AG10803 (cell line): ENCODE measurements at places on chromosomes 13 and 19.

GRCh38 chr13:84997858-84998257 lies 801.4 kb downstream of the SLITRK6 start:
- DNase-seq = no peak

DNA sequence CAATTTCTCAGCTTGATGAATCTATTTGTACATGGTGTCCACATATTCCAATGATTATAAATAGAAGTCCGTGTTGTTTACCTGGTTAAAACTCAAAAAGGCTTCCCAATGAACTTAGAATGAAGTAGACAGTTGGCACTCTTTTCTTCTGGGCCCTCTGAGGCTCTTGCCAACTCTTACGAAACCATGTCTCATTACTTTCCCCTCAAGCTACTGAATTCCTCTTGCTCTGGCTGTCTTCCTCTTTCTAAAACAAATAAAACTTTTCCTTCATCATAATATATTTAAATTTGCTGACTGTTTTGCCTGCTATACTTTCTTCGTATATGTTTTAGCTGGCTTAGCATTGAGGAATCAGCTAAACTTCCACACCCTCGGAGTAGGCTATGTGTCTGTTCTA lies 139.7 kb downstream of the SLITRK6 start:
- DNase-seq = no peak

DNA sequence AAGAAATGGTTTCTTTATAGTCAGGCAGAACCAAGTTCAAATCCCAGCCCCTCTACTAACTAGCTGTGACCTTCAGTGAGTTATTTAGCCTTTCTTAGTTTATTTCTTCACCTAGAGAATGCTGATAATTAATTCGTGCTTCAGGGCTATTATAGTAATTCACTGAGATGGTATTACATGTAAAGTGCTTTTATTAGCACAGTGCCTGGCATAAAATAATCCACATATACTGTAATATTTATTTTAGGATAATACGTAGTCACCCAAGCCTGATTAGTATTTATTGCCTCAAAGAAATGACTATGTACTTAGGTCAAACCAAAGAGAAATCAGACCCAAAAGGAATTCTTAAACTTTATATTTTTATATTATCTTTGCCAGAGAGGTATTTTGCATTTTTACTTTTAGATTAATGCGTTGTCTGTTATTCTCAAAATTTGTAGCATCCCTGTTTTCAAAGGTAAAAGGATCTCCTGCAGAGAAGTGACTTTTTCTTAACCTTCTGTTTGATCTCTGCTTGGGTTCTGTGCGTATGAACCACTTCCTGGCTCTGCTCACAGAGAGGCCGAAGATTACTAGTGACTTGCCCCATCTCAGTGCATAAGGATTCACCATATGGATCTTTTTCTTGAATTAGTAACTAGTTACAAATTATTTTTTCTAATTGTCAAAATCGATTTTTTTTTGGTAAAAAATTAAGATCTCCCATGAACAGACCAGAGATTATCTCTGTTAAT lies 19.7 kb downstream of the UBAC2 start:
- no peak for DNase-seq

DNA sequence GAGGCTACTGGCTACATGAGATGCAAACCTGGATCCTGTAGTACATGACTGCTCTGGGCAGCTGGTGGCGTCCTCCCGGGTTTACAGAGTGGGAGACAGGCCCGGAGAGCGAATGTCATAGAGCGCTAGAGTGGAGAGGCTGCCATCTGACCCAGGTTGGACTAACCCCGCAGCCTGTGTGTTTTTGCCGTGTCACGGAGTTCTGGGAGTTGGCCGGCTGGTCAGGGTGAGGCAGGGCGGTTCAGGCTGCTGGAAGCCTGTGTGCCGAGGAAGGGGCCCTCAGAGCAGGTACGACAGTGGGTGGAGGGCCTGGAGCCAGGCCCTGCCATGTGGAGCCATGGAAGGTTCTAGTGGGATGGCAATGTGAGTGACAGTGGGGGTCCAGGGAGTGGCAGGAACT lies 12.5 kb downstream of the CRTC1 start:
- DNase-seq = no peak

DNA sequence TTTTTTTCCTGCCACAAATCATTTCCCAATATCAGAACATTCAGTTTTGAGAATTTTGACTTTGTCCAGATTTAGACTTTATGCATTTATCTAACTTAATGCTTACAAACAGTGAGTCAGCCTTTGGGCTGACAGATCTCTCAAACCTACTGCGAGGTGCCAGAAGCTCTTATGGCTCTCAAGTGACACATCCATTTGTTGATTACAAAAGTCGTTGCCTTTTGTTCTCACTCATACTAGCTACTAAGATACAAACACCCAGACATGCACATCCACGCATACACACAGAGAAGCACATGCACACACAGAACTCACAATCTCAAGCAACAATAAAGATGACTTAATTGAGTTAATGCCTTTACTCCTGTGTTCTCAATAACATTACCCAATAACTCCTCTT lies 1147.5 kb downstream of the DIAPH3 start:
- DNase-seq = no peak

- peak; percentile 69 for DNase-seq
Observed at GRCh38 chr13:108961542-108962125, 332.2 kb downstream of the MYO16 start.
